Skeletal muscle cell (primary cell): ENCODE measurements at places on chromosomes 5 and 9.
A peak's percentile ranks its signal among the peaks of the same experiment; 100 is the strongest.

DNA sequence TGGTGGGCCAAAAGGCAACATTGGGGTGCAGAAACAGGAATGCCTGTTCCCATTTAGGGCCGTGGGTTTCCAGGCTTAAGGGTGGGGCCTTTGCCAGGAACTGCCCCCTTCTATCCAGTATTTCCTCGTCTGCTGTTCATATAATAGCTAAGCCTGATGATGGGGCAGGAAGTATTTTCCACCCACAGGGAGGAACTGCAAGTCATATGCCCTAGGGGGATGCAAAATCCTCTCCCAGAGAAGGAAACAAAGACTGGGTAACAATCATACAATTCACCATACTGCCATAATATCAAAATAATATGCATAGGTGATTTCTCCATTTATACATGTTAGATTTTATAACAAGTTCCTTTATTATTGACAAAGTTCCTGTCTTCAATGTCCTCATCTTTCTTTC lies 20.5 kb upstream of the RPS23 start:
- DNase-seq = no peak

- DNase-seq = no peak
Measured at GRCh38 chr5:139094154-139095131, 103.7 kb downstream of the SIL1 start.

GRCh38 chr9:124481115-124481514 lies 26.1 kb downstream of the NR5A1 start:
- no peak for DNase-seq

DNA sequence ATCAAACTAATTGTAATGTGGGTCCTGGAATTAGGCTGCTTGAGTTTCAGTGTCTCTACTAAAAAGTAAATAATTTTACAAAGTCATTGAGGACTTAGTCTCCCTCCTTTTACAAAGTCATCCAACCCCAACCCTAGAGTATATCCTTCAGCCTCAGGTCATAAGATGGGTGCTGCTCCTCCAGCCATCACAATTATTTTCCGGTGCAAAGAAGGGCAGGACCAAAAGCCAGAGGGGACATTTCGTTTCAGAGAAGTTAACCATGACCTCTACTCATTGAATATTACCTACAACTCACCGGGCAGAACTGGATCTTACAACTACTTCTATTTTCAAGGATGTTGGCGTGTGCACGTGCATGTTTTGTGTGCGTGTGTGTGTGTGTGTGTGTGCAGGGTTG lies 60.5 kb upstream of the TNFSF8 start:
- DNase-seq = no peak

- DNase-seq = no peak
Measured at GRCh38 chr5:134374232-134374631, 2.9 kb downstream of the UBE2B start.

DNA sequence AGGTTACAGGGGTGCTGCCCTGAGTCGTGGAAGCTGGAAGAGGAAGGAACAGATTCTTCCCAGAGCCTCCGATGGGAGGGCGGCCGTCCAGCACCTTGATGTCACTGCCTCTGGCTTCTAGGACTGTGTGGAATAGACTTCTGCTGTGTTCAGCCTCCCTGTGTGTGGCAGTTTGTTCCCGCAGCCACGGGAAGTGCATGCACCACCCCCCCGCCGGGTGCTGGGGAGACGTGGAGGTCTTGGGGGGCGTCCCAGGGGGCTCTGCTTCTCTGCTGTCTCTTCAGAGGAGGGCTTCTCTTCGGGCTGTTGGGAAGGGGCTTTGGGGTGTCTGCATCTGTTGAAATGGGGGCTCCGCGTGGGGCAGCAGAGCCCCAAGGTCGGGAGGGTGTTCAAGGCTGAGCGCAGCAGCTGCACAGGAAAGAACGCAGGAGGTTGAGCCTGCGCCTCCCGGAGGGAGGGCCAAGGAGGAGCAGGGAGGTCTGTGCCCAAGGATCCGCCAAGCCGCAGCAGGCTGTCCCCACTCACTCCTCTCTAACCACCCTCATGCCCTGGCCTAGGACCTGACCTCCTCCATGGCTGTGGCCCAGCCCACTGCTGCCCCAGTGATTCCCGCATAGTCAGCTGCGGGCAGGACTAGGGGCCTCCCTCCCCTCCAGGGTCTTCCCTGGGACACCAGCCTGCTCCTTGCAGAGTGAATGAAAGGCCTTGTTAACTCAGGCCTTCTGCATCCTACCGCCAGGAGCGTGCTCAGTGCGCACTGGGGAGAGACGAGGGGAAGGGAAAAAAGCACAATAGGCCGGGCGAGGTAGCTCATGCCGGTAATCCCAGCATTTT lies 45.0 kb downstream of the ROPN1L start:
- DNase-seq = no peak

DNA sequence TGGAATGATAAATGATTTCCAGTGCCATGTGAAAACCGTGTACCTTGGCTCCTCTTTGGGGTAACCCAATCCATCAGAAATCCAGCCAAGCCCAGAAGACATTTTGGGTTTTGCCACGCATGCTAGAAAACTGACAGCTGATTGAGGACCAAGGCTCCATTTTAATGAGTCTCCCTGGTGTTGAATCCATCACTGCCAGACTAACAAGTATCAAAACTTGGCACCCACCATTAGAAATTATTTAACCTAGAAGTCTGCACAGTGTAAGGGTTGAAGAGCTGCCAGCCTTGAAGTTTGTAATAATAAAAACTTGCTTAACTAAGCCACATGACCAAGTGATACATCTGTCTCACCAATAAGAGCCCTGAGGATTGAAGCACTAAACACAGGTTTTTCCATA lies 369.9 kb downstream of the DNAH5 start:
- DNase-seq = no peak

DNA sequence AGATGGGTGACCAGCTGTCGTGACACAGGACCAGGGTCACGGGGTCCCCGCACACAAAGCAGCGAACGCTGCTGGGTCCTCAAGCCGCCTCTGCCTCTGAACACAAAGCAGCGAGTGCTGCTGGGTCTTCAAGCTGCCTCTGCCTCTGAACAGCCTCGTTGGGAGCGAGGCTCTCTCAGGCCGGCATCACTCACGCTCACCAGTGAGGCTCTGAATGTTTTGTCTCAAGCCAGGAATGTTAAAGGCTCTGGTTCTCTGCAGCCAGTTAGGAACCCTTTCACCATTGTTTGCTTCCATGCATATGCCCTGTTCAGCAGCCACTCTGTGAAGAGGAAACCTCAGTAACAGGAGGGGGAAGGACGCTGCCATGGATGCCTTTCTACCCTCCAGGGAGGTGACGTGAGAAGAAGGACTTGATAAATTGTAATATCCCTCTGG lies 82.7 kb upstream of the TAF11L2 start:
- DNase-seq = no peak

GRCh38 chr9:75938946-75939345 lies 48.5 kb downstream of the PCSK5 start:
- no peak for DNase-seq

- DNase-seq = no peak
Measured at GRCh38 chr5:123170816-123171215, 81.8 kb downstream of the PRDM6 start.

- DNase-seq = no peak
Measured at GRCh38 chr5:148446611-148447010, 62.9 kb downstream of the FBXO38 start.

- peak; percentile 32 for DNase-seq
Measured at GRCh38 chr5:15574806-15575325, 74.9 kb downstream of the FBXL7 start.
